Upper lobe of right lung (tissue), 1 donor: ENCODE measurements at places on chromosomes 12 and 14. TPM values are rescaled to one million over a fixed set of nuclear protein-coding genes. Genes with fewer than 3 reads are reported as not detected.

DNA sequence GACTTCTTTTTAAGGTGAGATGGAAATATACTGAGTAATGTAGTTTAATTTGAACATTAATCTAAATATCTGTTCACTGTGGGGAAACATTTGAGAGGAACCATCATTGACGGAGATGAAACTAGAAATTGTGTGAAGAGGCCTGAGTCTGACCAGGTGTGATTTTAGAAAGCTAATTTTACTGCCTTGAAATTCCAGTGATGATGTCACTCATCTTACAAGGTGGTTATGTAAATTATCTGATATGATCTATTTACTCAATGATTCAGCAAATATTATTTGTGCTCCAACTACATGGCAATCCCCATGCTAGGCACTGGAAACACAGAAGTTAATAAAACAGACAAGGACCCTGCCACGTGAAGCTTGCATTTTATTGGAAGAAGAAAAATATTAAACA is 435.7 kb upstream of the DCN start:
- no peak for DNase-seq

DNA sequence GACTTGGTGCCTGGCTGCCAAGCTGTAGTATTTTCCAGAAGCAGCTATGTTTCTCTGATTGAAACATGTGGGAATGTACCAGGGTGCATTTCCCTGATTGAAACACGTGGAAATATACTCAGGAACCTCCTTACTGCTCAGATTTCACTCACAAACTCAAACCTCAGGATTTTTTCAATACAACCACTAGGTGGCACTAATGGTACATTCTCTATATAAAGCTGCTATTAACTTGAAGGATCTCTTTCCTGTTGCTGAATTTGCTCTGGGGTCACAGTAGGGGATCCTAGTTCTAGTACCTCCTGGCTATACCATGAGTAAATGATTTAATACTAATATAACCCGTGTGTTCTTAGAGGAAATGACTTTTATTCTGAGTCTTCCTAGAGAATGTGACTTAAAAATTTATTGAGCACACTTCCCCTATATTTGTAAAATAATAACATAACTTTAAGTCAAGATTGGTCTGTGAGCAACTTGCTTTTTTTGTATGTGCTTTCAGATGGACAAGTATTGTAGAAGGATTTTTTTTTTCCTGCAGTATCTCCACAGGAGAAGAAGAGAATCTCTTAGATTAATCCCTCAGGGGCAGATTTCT is 173.8 kb upstream of the MIS18BP1 start:
- DNase-seq, result no peak

GRCh38 chr12:45872446-45872845 is 117.9 kb downstream of the SCAF11 start:
- DNase-seq, result no peak

GRCh38 chr14:22910916-22911315 is 8.0 kb downstream of the RBM23 start:
- no peak for DNase-seq

GRCh38 chr12:26317942-26318575 is 122.7 kb downstream of the SSPN start:
- DNase-seq, result no peak

- DNase-seq, result no peak
Observed at GRCh38 chr14:33070475-33070874, 131.8 kb downstream of the NPAS3 start.

GRCh38 chr12:31524791-31525495 is 66.0 kb downstream of the DENND5B start:
- DNase-seq, result no peak

MYF6 gene
- total RNA-seq, result not detected

MON2 gene
- total RNA-seq, result 58.2 TPM

IL31 gene
- not detected for total RNA-seq

SSPN gene
- 15.6 TPM for total RNA-seq

GYS2 gene
- not detected for total RNA-seq

EAPP gene
- 26.9 TPM for total RNA-seq

NOVA1 gene
- 1.6 TPM for total RNA-seq

PTPRR gene
- total RNA-seq, result 5.1 TPM
